ENCODE measurements at places on chromosomes 12 and 14.

- DNase-seq: peak; percentile 45
Measured at GRCh38 chr12:6465467-6466183, 4.9 kb downstream of the VAMP1 start.

GRCh38 chr12:68784015-68784414 lies 24.0 kb upstream of the MDM2 start:
- no peak for DNase-seq

- DNase-seq: no peak
Measured at GRCh38 chr14:29220566-29220965, 454.0 kb downstream of the FOXG1 start.

DNA sequence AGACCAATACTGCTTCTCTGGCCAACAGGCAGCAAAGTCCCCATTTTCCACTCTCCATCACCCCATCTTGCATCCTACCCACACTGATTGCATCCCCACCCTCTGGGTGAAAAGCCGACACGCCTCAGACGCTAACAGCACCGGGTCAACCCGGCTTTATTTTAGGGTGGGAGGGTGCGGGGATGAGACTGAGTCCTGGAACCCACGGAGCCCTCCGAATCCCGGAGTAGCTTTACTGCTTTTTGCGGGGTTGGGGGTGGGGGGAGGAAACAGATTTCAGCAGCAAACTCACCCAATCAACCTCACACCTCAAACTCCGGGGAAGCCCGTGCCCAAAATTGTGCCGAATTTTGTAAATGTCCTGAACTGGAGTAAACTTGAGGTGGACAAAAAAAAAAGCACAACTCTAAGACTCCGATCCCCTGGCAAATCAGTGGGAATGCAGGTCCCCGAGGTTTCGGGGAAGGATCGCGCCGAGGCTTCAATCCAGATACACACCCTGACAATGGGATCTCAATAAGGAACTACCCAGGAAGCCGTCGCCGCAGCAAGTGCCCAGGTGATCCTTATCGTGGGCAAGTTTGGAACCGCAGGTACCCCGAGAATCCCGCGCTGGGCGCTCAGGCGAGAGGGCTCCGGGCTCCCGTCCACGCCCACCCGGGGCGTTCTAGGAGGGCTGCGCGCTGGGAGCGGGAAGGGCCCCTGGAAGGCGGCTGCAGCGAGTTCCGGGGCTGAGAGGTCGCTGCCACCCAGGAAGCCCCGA lies 1.1 kb downstream of the GCH1 start:
- DNase-seq: no peak

DNA sequence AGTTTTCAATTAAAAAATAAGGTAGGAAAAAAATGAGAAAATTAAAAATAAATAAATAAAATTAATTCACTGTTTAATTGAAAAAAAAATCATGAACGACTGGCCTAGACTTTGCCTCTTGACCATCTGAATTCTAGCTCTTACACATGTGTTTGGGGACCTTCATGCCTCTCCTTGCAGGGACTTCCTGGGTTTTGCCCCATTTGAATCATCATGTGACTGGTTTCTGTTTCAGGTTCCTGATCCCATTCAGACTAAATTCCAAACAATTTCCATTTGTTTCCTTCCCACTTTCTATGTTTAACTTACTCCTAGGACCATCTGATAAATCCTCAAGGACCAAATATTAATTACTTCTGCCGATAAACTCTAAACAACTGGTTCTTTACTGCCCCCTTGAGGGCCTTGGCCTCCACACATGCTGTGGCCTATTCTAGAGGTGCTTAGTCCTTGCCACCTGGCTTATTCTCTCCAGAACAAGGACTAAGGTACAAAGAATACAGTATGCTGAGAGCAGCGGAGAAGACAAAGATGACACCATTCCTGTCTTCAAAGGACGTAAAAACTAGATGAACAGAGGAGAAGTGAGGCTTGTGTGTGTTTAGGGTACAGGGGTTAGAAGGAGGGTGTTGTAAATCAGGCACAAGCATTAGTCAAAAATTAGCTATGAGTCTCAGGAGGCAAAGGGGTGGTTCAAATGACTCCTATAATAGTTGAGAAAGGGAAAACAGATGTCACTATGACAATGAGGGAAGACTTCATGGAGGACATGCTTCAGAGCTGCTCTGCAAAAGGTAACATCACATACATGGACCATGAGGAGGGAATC lies 125.8 kb upstream of the AVPR1A start:
- DNase-seq: peak; percentile 14

DNA sequence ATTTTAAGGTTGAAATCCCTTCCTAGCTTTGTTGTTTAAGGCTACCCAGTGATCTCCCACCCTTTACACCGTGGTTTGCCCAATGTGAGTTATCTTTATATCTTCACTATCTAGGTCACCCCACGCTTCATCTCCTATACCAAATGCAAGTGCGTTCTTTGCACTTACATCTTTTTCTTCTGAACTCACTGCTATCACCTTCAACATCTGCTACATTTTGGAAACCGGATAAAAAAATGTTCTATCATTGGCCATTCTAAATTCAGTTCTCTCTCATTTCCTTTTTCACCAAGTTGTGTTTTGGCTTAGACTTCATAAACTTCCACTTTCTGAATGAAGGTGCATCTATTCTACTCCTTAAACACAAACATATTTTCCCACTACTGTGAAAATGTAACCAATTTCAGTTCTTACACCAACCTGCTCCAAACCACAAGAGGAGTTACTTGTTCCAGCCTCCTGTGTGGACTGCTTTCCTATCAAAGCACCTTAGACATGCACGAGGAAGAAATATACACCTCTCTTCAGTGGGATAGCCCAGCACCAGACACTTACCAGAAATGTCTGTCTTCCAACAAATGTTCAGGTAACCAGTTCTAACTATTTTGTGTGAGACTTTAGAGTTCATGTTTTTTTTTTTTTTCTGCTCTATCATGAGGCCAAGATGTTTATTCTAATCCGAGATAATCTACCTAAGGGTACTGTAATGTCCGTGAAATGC lies 21.9 kb downstream of the CLEC9A start:
- DNase-seq: no peak

- DNase-seq: no peak
Measured at GRCh38 chr12:1929985-1930802, 11.7 kb upstream of the CACNA2D4 start.

DNA sequence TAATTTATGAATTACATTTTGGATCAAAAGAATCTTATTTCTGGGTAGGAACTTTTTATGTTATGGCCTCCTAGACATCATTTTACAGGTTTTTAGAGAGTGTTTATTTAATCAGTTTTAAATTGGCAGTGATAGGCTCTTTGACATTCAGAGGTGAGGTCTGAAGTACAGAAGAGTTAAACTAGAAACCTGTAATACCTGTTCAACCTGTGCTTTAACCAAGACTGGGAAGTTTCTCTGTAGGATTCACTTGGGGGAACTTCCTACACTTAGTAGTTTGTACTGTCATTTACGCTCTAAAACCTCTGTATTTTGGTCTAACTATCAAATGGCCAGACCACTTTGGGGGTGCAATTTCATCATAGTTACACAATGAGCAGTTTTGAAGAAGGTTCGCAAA lies 35.9 kb downstream of the PLEKHA5 start:
- no peak for DNase-seq

- DNase-seq: no peak
Measured at GRCh38 chr12:23703051-23703450, 246.4 kb downstream of the SOX5 start.

DNA sequence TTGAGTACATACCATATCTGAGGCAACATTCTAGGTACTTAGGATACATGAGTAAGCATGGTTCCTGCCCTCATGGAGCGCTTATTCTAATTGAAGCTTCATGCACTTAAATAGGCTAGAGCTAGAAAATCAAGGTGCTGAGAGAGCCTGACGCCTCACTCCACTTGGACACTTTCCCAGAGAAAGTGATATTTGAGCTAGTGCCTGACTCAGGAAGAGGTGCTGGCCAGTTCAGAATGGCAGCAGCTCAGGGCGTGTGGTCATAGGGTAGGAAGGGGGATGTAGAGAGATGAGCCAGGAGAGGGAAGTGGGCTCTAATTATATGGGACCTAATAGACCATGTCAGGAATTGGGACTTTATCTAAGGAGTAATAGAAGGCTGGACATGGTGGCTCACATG lies 33.3 kb downstream of the TULP3 start:
- no peak for DNase-seq
